ENCODE measurements at places on chromosomes 7 and 10. TPM values are rescaled to one million over a fixed set of nuclear protein-coding genes. Genes with fewer than 3 reads are reported as not detected.

- DNase-seq: no peak
Observed at GRCh38 chr7:3134745-3135144, 91.1 kb upstream of the CARD11 start.

DNA sequence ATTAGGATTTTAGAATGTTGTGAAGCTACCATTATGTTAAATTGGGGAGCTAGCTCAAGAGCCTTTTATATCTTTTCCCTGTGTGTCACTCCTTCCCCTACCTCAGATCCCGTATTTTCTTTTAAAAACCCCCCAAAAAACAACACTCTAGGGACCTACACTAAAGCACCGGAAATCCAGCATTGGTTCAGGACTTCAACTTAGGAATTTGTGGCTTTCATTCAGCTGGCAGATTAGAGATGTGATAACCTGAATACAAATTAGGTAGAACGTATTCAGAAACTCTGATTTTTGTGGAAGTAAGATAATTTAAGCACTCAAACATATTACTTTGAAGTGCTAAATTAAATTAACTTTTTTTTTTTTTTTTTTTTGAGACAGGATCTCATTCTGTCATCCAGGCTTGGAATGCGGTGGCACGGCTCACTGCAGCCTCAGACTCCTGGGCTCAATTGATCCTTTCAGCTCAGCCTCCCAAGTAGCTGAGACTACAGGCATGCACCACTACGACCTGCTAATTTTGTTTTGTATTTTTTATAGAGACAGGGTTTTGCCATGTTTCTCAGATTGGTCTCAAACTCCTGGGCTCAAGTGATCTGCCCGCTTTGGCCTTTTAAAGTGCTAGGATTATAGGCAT lies 6.8 kb downstream of the TBC1D12 start:
- no peak for DNase-seq

DNA sequence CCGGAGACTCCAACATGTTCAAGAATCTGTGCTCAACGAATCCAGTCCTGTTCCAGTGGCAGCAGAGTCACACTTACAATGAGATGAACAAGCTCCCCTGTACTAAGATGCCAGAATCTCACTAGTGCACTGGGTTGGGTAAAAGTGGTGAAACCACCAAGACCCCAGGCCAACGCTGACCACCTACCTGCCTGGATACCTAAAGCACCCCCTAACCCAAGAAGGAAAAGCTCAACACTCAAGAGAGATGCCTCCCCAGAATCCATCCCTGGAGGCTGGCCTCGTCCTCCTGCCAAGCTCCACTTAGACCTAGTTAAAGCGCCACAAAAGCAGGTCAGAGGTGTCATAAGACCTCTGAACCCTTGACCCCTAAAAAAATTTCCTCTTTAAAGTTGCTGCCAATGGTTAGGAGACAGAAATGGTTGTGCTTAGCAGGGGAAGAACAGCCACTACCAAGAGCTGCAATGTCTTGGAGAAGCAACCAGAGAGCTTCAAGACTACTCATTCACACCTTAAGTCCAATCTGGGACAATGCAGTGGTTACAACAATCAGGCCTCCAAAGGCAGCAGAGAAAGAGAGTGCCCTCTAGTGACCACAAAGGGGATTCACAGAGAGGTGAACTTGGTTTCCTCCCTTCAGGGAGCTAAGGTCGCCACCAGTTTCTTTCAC lies 94.6 kb upstream of the MACROH2A2 start:
- no peak for DNase-seq

- DNase-seq: no peak
Observed at GRCh38 chr7:5620459-5620881, 161.0 kb downstream of the RNF216 start.

DNA sequence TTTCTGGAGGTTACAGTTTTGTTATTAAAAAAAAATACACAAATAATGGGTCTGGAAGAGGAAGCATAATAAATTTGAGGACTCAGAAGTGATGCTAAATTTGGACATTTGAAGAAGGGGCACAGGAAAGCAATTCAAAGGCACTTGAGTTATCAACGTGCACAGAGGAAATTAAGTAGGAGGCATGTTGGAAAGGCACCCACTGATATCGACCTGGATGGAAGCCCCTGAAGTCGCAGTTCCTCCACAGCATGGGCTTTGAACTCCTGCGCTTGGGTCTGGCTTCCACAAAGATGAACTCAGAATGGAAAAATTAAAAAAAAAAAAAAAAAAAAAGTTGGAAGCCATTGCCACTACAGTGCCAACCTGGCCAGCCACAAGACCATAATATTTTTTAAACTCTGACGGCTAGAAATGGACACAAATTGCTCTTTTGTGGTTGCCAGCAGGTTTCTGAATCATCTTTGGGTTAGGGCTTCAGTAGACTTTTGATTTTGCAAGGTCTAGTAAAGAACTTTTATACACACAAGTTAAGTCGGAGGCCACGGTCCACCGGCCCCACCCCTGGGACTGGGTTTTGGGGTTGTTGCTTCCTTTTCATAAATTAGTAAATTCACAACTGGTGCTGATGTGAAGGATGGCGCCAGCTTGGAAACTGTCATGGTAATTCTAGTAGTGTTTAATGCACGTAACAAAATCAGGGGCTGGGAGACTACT lies 21.6 kb downstream of the JCAD start:
- no peak for DNase-seq

DNA sequence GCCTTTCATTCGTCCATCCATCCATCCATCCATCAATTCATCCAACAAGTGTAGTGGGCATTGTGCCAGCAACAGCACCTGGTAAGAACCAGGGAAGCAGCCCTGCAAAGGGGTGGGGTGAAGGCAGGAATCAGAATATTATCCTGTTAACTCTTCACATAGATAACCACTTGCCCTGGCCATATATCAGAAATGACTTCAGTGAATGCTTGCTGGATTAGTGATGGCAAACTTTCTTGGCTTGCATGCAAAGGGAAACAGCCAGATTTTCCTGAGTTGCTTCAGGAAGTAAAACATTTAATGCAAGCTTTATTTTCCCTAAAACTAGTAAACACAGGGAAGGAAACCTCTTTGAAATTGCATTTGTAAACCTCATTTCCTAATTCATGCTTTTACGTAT lies 743 bp downstream of the OR2A5 start:
- DNase-seq: no peak

- no peak for DNase-seq
Observed at GRCh38 chr7:47232751-47233412, 349.0 kb downstream of the TNS3 start.

- no peak for DNase-seq
Observed at GRCh38 chr7:92691578-92691977, 101.4 kb upstream of the FAM133B start.

GRCh38 chr10:34024693-34025425 lies 690.4 kb upstream of the NRP1 start:
- no peak for DNase-seq

GRCh38 chr7:35286986-35287385 lies 33.1 kb upstream of the TBX20 start:
- DNase-seq: no peak

- no peak for DNase-seq
Observed at GRCh38 chr10:119358152-119358512, 150.8 kb downstream of the GRK5 start.

DNA sequence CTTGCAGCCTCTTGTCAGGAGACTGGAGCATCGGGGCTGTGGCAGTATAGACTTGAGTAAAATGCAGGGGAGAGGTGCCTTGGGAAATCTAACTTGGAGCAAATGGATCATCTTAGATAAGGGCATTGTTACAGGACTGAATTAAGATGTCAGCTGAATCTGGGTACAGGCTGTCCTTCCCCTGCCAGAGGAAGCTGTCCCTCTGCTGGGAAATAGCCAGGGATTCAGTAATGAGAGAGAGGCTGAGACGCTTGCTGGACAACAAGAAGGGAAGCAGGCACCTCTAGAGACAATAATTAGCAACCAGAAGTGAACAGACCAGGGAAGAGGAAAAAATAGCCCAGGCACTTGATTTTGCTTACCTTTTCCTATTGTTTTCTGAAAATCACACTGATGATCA lies 20.7 kb upstream of the RAPGEF5 start:
- DNase-seq: no peak

- DNase-seq: no peak
Observed at GRCh38 chr7:30884881-30885280, 26.8 kb upstream of the AQP1 start.

DNA sequence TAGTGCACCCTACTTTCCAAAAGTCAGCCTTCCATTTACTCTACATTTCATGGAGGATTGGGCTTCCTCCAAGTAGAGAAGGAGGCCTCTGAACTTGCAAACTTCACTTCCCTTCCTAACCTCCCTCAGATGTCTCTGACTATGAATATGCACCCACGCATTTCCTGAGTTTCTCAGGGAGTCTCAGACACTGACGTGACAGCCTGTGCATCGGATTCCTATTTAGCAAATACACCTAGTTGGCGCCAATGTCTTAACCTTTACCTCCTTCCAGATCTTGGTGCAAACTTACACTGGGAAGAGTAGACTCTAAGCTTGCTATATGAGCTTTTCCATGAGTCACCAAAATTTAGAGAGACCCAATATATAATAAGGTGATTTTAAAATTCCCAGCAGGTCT lies 920.1 kb upstream of the AUTS2 start:
- no peak for DNase-seq

GRCh38 chr7:70785427-70785826 lies 346.5 kb upstream of the GALNT17 start:
- no peak for DNase-seq

- no peak for DNase-seq
Observed at GRCh38 chr7:30429156-30429530, 49.4 kb downstream of the NOD1 start.

GRCh38 chr10:50400694-50401093 lies 149.4 kb upstream of the ASAH2 start:
- no peak for DNase-seq

GRCh38 chr10:88952647-88953111 lies at the start of gene ACTA2:
ACTA2 (minus strand) TSS chr10:88952773; CDS start chr10:88948930, 3,843 bp downstream.
- DNase-seq: no peak

GRCh38 chr10:132726194-132726593 lies 59.8 kb downstream of the NKX6-2 start:
- no peak for DNase-seq

GRCh38 chr10:34907743-34908430 lies 92.8 kb upstream of the PARD3 start:
- DNase-seq: no peak

- DNase-seq: no peak
Observed at GRCh38 chr10:5195727-5196374, 786 bp upstream of the AKR1C4 start.

DNA sequence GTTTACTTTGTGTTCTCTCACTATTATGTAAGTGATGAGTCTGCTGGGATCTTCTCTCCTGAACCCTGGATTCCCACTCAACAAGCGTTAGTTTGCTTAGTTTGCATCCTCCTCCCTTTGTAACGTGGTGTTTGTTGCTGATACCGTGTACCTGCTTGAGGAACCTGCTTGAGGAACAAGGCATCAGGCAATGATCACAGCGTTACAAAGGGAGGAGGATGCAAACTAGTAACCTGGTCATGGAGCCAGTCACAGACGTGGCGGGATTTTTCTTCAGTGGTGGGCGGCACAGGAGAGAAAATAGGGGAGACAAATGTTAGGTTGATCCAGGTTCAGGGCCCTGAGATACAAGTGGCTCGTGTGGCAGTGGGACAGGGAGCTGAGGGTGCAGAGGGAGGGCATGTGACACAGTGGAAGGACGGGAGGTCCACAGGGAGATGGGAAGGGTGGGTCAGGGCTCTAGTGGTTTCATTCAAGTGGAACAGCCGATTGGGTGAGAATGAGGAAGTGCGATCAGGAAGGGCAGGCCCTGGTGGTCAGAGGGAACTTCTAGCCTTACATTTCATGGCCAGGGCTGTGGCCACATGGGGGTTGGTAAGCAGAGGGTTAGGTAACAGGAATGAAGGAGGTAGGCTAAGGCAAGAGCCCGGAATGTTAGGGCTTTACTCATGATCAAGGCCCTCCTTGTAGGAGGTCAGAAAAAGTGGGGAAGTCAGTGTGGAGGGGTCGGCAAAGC lies 38.0 kb downstream of the SNX10 start:
- DNase-seq: no peak

GRCh38 chr10:13489035-13489599 lies 39.7 kb downstream of the BEND7 start:
- DNase-seq: no peak

TEX36 gene
- polyA plus RNA-seq: 0.11 TPM

PTER gene
- polyA plus RNA-seq: 9.3 TPM

VIM gene
- 5,431 TPM for polyA plus RNA-seq

TDRD1 gene
- not detected for polyA plus RNA-seq

AS3MT gene
- 3.0 TPM for polyA plus RNA-seq

RPEL1 gene
- polyA plus RNA-seq: not detected

CALCR gene
- not detected for polyA plus RNA-seq

IFIT1B gene
- polyA plus RNA-seq: not detected

NUTM2D gene
- 2.8 TPM for polyA plus RNA-seq

OR6V1 gene
- not detected for polyA plus RNA-seq

HGF gene
- 1.5 TPM for polyA plus RNA-seq

MSMB gene
- polyA plus RNA-seq: not detected

SNX10 gene
- polyA plus RNA-seq: not detected

Data from BJ (cell line).